ENCODE measurements at places on chromosomes 5 and 9.
A peak's percentile ranks its signal among the peaks of the same experiment; 100 is the strongest.

GRCh38 chr9:83471241-83471640 lies 67.0 kb downstream of the FRMD3 start:
- no peak for DNase-seq

DNA sequence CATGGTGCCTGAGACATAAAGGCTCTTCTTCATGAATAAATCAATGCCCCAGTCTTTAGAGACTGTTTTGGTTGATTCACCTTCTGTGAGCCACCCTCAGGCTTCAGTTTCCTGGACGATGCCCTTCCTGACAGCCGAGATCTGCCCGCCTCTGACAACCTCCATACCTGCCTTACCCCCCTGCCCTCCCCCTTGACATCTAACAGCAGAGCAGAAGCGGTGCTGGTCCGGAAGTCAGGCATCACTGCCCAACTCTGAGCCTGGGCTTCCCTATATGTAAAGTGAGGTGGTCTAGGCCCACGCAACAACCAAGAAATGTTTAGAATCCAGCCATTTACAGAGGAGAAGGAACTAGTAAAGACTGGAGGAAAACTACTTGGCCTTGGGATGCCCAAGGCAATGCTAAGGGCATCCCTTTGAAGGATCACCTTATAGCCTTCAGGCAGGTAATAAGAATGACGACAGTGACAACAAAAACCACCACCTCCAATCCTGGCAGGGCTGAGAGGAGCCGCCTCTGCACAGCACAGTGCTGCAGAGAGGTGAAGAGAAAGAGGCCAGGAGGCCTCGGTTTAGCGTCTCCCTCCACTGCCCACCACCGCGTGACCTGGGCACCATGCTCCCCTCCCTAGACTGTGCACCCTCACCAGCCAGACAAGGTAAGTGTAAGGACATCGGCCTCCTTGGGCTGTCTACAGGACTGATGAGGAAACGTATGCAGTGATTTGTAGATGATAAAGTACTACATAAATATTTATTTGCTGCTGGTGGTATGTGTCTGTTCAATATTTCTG lies 35.3 kb upstream of the GABBR2 start:
- no peak for DNase-seq

- no peak for DNase-seq
Measured at GRCh38 chr5:154196955-154197652, 6.6 kb downstream of the GALNT10 start.

DNA sequence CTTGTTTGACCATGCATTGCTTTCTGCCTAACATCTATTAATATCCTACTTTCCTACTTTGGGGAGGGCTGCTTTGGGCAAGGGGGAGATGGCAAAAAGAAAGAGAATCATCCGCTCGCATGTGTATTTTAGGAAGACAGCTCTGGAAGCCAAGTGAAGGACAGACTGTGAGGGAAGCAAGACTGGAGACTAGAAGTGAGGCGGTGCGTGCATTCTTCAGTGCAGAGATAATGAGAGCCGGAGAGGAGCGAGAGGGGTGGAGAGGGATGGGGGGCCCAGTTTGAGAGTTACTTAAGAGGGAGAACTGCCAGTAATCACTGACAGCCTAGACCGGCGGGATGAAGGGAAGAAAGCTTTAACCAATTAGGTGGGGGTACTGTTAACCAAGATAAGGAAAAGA lies 151.7 kb upstream of the RAPGEF1 start:
- no peak for DNase-seq

DNA sequence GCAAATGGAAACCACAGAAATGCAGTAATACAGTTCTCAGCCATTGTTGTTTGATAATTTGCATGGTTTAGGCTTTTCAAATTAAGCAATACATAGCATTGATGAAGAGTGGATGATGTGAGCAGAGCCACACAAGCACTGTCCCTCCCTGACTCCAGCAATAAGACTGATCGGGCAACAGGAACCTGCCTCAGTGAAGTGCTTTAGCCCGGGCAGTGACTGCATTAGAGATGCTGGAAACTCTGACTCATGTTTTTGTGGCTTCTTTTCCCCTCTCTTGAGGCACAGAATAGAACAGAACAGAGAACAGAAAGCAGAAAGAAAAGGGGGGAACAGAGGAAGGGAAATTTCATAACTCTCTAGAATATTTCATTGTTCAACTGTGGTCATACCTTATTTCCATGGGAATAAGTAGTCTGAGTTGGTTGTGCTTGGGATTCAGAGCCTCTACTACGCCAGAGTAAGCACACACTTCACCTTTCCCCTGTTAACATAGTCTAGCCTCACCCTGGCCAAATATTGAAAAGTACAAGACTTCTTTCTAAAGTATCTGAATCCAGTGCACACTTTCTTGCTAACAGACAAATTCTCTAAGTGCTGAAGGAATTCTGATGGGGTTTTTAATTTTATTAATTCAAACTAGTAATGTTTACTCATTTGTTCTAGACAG lies 164.8 kb upstream of the VCAN start:
- no peak for DNase-seq

GRCh38 chr5:157232706-157233105 lies 33.2 kb upstream of the CYFIP2 start:
- no peak for DNase-seq

DNA sequence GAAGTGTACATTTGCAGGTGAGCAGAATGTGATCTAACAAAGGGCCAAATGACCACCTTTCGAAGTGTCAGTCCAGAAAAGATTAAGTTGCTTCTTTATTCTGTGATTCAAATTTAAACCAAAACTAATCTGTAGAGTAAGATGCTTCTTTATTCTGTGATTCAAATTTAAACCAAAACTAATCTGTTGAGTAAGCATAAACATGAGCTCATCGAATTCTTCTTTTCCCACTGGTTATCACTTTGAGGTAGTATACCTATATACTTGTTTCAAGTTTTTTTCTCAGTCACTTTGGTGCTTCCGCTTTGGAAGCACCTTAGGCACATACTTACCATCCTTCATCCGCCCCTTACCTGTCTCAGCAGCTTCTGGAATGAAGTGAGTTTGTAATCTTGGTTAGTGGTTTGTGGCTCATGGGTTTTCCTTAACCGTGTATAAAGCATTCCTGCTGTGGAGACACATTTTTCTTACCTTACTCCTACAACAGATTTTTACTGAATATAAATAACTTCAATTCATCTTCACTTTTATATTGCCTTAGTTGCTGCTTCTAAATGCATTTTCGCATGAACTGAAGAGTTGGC lies 40.7 kb upstream of the CTXN3 start:
- no peak for DNase-seq

GRCh38 chr5:63439537-63439936 lies 522.7 kb downstream of the HTR1A start:
- DNase-seq: no peak

DNA sequence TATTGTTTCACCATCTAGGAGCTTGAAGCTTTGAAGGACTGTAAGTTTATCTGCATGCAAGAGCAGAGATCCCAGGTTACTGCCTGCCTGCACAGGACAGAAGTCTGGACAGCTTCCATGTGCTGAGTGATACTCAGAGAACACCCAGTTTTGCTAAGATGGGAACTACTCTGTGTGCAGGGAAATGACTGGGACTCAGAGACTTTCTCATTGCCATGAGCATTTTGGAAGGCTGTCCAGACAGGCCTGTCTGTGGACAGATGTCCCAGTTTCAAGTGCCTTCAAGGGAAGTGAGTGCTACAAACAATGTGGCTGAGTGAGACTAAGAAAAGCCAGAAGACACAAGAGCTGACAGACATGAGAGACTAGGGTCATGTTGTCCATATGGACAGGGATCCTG lies 19.2 kb upstream of the ZNF131 start:
- DNase-seq: no peak

DNA sequence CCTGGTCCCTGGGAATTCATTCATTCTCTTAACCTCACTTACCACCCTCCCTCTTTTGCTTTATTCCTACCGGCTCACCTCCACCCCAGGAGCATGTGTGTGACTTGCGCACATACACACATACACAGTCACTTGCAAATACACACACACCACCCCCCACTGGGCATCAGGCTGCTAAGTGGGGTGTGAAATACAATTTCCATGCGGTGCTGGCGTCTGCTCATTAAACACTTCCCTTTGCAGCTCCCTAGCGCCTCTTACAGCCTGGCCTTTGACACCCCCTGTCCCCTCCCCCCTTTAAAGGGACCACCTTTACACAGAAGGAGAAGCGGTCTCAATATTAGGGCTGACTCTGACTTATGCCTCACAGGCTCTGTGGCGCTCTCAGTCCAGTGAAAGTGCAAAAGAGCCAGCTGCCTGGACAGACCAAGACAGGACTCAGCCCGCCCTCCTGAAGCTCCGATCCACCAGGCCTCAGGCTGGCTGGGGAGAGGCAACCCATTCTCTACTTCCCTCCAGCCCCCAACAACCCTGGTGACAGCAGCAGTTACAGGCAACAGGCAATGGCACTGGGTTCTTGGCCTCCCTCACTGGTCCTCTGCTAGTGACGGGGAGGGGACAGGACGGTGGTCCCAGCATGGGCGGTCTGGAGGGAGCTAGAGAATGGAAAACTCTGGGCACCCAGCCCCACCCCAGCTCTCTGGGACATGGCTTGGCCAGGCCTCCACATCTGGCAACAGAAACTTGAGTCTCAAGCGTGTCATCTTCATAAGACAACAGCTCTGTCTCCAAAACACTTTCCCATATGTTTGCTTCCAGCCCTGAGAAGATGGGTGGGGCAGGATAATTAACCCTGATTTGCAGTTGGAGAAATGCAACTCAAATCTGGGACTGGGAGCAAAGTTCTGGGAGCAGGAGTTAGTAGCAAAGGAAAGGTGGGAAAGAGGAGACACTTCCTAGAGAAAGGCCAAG lies 12.0 kb downstream of the ENHO start:
- DNase-seq: peak; percentile 79

- no peak for DNase-seq
Measured at GRCh38 chr5:140764177-140764973, 21.6 kb upstream of the PCDHA1 start.

DNA sequence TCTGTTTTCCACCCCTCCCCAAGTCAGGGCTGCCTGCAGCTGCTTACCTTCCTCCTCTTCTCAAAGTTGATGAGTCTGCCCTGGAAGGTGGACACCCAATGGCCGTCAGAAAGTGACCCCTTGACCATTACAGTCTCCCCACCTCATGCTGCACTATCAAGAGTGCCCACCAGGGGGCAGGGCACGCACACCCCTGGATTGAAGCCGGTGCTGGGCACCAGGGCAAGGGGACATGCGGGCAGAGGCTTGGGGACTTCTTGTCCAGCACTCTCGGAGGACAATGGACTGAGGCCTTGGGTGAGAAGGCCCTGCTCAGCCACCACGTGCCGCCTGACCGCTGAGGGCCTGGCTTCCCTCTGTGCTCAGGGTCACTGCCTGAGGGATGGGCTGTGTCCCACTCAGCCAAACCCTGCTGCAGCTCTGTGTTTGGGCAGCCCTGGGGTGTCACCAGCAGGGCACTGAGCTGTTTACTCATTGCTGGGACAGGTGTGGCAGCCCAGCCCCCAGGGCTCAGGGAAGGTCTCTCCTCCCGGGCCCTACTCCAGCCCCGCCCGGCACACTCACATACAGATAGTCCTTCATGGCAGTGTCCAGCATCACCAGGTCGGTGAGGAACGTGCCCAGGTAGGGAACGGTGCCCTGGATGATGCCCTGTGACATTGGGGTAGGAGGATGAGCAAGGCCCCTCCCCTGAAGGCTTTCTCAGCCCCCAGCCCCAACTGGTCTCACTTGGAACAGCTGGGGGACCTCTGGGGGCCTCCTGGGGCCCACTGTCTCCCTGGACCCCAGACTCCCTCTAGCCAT lies 17.7 kb downstream of the RALGDS start:
- no peak for DNase-seq

DNA sequence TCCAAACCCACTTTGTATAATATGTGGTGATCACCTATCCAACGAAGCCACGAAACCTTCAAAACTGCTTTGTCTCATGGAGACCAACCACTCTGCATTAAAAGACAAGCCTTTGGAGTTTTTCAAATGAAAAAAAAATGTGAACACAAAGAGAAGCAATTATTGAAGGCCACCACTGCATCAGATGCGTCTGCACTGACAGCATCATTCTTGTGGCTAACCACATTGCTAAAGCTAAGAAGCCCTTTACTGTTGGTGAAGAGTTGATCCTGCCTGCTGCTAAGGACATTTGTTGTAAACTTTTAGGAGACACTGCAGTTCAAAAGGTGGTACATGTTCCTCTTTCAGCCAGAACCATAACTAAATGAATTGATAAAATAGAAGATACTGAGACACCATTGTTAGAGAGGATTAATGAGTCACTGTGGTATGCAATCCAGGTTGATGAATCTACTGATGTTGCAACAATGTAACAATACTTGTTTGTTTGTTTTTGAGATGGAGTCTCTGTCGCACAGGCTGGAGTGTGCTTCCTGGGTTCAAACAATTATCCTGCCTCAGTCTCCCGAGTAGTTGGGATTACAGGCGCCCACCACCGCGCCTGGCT lies 45.4 kb downstream of the TAF11L14 start:
- no peak for DNase-seq

DNA sequence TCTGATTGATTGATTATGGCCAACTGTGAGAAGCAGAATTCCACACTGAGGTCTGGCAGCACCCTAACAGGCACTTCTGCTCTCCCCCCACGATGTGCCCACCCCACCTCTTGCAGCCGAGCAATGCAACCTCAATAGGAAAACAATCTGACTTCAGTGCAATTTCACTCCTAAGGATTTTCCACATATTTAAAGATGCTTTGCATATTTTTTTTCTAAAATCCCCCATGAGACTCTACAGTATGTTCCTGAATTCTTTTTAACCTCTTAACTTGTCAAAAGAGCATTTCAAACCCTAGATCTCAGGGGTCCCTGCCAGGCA lies 243.1 kb downstream of the AUH start:
- no peak for DNase-seq

- peak; percentile 32 for DNase-seq
Measured at GRCh38 chr5:177546258-177546741, 8.1 kb downstream of the FAM193B start.

- DNase-seq: no peak
Measured at GRCh38 chr9:123453831-123454321, 97.9 kb downstream of the CRB2 start.

DNA sequence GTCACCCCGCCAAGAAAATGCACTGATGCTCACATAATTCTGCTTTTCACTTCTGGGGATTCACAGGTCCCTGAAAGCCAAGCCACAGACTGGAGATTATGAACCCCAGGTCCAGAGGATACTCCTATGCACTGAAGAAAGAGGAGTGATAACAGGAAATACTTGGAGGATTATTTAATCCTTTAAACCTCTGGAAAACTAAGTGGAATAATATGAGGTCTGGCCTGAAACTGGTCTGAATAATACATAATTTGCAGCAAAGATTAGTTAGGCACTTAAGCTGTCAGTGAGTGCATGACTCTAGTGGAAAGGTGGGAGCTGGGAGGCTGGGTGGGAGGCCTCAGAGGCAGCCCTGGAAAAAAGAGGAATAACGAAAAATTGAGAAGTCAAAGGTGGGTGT lies 45.7 kb downstream of the MARCHF3 start:
- DNase-seq: no peak

DNA sequence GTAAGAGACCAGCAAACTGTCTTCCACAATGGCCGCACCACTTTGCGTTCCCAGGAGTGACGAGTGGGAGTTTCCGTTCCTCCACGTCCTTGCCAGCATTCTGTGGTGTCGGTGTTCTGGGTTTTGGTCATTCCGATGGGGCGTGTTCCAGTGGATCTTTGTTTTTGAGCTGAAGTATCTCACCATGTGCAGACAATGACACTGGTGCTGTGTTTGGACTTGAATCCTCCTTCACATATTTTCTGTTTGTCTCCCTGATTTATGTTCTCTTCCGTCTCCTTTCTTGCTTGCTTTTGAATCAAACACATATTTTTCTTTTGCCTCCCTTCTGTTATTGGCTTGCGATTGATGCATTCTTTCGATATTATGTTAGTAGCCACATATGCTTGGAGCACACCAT lies 60.8 kb upstream of the IRX4 start:
- DNase-seq: no peak

- DNase-seq: peak; percentile 24
Measured at GRCh38 chr9:4579001-4579400, 83.1 kb upstream of the PLPP6 start.

- DNase-seq: no peak
Measured at GRCh38 chr9:123058834-123059233, 25.4 kb downstream of the GPR21 start.
